ENCODE measurements at places on chromosomes 7 and 10. TPM values are rescaled to one million over a fixed set of nuclear protein-coding genes. Genes with fewer than 3 reads are reported as not detected.

- H3K27me3 ChIP-seq: no peaks in the 10 kb centered on the region
- peak overlapping the region; percentile 51 for H3K27ac ChIP-seq
- no peaks in the 10 kb centered on the region for H3K36me3 ChIP-seq
- H3K4me1 ChIP-seq: peaks cover 5% of the 10 kb centered on the region
- H3K4me3 ChIP-seq: peak overlapping the region; percentile 30
These were observed 23.1 kb downstream of the MDFIC start for GRCh38 chr7:114944745-114945625.

DNA sequence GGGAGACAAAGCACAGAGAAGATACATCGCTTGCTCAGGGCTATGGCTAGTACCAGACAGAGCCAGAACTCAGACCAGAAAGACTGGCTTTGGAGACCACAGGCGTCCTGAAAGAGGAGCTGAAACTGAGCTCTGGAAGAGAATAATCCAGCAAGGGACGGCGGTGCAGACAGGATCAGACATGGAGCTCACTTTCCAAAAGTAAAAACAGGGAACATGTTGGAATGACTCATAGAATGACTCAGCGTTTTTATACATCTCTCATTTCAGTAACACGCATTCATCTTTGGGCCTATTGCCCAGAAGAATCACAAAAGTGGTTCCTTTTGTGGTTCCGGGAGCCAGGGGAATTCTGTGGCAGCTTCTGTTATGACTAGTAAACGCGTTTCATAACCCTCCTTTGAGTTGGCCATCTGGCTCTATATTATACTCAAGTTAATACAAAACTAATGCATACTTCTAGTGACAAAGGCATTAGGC is 37.2 kb downstream of the PLEKHS1 start:
- no peaks in the 10 kb centered on the region for H3K27me3 ChIP-seq
- no peak for DNase-seq
- H3K4me1 ChIP-seq: no peaks in the 10 kb centered on the region
- H3K36me3 ChIP-seq: no peaks in the 10 kb centered on the region
- H3K4me3 ChIP-seq: no peak overlapping the region

- H3K4me1 ChIP-seq: no peaks in the 10 kb centered on the region
- no peaks in the 10 kb centered on the region for H3K27me3 ChIP-seq
- H3K27ac ChIP-seq: no peak overlapping the region
- no peak overlapping the region for H3K4me3 ChIP-seq
- DNase-seq: no peak
These were observed 21.0 kb upstream of the PTPN12 start for GRCh38 chr7:77516085-77516484.

DNA sequence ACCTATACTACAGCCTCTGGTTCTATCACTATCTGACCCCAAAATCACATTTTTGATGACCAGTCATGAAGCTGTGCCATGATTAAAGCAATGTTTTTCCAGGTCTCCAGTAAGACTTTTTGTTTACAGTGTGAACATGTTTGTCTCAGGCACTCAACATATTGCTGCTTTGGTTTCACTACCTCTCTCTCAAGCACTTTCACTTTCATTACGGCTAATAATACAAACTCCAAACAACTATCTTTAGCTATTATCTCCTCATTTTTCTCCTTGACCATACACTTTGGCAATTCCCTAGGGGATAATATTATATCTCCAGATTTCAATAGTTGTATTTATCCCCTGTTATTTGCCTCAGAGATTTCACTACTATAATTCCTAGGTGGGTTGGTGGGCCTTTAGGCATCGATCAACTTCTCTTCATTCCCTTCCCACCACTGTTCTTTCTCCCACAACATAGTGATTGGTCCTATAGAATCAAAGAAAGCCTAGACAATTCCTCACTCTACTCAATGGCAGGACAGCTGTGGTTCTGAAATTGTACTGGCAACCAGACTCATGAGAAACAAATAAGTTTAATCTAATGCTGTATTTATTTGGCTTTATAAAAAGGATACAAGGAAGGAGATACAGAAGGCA is 261.4 kb upstream of the ZWINT start:
- H3K4me1 ChIP-seq: peaks cover 2% of the 10 kb centered on the region
- no peaks in the 10 kb centered on the region for H3K36me3 ChIP-seq
- DNase-seq: no peak
- H3K4me3 ChIP-seq: peak overlapping the region; percentile 34
- H3K27me3 ChIP-seq: no peaks in the 10 kb centered on the region
- H3K27ac ChIP-seq: peak overlapping the region; percentile 69

The CLRN3 gene
- not detected for polyA plus RNA-seq

The EEPD1 gene
- 11.5 TPM for polyA plus RNA-seq

GRCh38 chr7:45191396-45191795 is 33.8 kb downstream of the RAMP3 start:
- no peak overlapping the region for H3K27ac ChIP-seq
- H3K4me3 ChIP-seq: no peak overlapping the region
- H3K4me1 ChIP-seq: no peaks in the 10 kb centered on the region
- DNase-seq: no peak
- no peaks in the 10 kb centered on the region for H3K27me3 ChIP-seq

DNA sequence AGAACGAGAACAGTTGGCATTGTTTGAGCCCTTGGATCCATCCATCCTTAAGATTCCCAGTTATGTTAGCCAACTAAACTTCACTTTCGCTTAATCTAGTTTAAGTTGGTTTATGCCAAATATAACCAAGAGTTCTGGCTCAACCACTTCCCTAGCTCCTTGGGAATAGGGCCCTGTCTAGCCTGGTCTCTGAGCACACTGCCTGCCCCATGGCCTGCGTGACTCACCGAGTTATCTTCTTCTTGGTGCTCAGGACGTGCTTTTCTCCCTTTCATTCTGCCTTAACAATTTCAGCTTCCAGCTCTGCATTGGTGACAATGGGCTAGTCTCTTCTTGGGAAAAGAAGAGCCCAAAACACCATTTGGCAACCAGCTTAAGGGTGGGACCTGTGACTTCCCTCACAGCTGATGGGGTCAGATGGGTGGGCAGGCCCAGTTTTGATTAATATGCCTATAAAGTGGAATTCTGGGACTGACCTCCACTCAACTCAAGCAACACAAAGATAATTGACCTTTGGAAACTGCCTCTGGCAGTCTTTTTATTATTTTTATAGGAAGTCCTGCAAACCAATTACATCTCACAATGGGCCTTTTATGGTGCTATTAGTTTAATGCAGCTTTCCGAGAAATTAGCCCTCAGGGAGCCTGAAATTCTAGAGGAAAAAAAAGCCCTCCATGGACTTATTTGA is 126.4 kb downstream of the CFAP58 start:
- H3K36me3 ChIP-seq: no peaks in the 10 kb centered on the region
- no peak for DNase-seq
- no peak overlapping the region for H3K27ac ChIP-seq
- H3K4me1 ChIP-seq: no peaks in the 10 kb centered on the region
- no peak overlapping the region for H3K4me3 ChIP-seq

The SLC39A12 gene
- polyA plus RNA-seq: 0.02 TPM

The CRHR2 gene
- 0.08 TPM for polyA plus RNA-seq

DNA sequence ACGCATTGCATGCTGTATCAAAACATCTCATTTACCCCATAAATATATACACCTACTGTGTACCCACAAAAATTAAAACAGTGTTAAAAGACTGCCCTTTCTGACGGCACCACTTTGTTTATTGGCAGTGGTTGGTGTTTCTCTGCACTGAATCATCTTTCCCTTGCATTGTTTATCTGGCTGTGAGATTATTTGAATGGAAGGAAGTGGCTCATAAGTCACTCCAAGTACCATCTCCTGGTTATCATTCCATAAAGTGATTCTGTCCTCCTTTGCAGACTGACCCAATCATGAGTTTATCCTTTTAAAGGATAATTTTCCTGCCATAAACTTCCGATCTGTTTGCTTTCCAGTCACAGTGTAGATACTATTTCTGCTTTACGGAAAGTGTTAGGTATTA is 183.8 kb downstream of the CAMK1D start:
- H3K4me3 ChIP-seq: no peak overlapping the region
- H3K4me1 ChIP-seq: peaks cover 16% of the 10 kb centered on the region
- H3K36me3 ChIP-seq: no peaks in the 10 kb centered on the region
- H3K27me3 ChIP-seq: no peaks in the 10 kb centered on the region
- DNase-seq: no peak
- H3K27ac ChIP-seq: no peak overlapping the region

DNA sequence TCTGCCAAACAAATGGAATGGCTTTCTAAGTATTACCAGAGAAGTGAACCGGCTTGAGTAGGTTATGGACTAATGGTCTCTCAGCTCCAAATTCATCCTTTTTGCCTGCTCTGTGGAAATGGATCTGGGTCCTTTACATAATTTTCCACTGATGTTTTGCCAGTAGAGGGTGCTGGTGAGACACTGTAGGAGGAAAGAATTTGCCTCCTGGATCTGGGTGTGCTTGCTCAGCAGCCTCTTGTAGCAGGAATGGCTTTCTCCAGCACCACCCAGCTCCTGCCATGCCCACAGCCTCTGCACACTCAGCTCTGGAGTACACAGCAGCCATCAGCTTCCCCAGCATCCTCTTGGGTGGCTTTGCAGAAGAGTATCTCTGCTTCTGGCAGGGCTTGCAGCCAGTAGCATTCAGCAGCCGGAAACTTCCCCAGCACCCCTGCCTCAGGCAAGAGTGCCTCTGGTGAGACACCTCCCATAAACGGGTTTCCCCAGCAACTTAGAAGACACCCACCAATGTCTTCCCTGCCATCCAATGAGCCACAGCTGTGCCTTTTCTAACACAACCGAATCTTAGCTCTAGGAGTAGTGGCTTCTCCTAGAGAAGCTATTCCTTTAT is 235.0 kb upstream of the PLPP4 start:
- H3K4me1 ChIP-seq: no peaks in the 10 kb centered on the region
- H3K4me3 ChIP-seq: no peak overlapping the region
- DNase-seq: no peak

The IL2RA gene
- polyA plus RNA-seq: 0.07 TPM

DNA sequence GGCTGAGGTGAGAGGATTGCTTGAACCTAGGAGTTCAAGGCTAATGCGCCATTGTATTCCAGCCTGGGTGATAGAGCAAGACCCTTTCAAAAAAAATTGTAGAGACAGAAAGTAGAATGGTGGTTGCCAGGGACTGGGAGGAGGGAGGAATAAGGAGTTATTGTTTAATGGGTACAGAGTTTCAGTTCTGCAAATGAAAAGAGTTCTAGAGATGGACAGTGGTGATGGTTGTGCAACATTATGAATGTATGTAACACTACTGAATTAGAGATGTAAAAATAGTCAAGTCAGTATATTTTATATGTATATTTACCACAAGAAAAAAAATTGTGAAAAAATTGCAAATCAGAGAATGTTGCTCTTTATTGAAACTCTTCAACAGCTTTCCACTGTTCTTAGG is 266.5 kb upstream of the NPY start:
- no peak overlapping the region for H3K4me3 ChIP-seq
- no peak for DNase-seq
- H3K36me3 ChIP-seq: no peaks in the 10 kb centered on the region
- no peak overlapping the region for H3K27ac ChIP-seq

GRCh38 chr7:158743219-158743618 is 38.6 kb upstream of the NCAPG2 start:
- H3K27ac ChIP-seq: no peak overlapping the region
- H3K36me3 ChIP-seq: no peaks in the 10 kb centered on the region
- H3K4me3 ChIP-seq: no peak overlapping the region
- peaks cover 5% of the 10 kb centered on the region for H3K4me1 ChIP-seq

DNA sequence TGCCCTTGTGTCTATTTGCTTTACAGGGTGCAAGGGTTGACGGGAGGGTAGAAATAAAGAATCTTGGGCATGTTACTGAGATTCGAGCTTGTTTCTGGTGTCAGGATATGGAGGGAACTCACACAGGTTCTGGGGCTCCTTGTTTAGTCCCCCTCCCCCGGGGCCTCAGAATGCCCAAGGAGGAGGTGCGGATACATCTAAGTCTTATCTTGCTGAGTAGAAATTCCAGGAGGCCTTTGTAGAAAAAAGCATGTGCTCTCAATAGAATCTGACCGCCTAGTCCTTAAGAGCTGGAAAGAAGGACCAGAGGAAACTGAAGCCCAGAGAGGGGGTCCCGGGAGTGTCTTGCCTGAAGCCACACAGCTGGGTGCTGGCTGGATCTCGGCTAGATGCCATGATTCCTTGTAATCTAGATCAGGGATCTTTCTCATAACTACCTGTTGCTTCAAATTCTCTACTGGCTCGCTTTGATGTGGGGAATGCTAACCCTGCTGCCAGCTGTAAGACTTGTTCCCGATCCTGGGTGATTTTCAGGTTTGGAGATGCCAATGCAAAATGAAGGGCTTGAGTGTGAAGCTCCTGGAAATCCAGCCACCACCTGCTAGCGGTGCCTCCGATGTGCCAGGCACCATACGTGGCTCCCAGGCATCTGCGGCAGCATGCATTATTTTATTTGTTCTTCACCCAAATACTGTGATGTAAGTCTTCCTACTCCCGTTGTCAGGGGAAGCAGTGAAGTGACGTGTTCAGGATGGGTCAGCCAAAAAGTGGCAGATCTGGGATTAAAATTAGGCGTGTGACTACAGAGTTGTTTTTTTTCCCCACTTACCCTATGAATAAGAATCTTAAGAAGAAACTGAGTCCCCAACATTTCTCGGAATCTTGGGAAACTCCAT is 226.0 kb downstream of the TCF7L2 start:
- no peak overlapping the region for H3K27ac ChIP-seq
- no peak overlapping the region for H3K4me3 ChIP-seq
- DNase-seq: no peak
- no peaks in the 10 kb centered on the region for H3K36me3 ChIP-seq
- H3K4me1 ChIP-seq: peaks cover 10% of the 10 kb centered on the region

The C10orf67 gene
- 0.08 TPM for polyA plus RNA-seq

The RBM20 gene
- 3.9 TPM for polyA plus RNA-seq

All from ovary (tissue), 10 donors.